Thoracic aorta (tissue), 2 donors: ENCODE measurements at places on chromosomes 12 and 14. TPM values are rescaled to one million over a fixed set of nuclear protein-coding genes. Genes with fewer than 3 reads are reported as not detected.
A peak's percentile ranks its signal among the peaks of the same experiment; 100 is the strongest.

GPR84 gene
- 2.3 TPM for total RNA-seq

GRCh38 chr14:92656306-92657081 lies 91.9 kb downstream of the LGMN start:
- H3K4me3 ChIP-seq = peak overlapping the region; percentile 30
- H3K27me3 ChIP-seq = no peaks in the 10 kb centered on the region
- peaks cover 33% of the 10 kb centered on the region for H3K36me3 ChIP-seq
- DNase-seq = no peak
- H3K27ac ChIP-seq = peak overlapping the region; percentile 52

KRT75 gene
- total RNA-seq = not detected

GRCh38 chr12:29796823-29797263 lies 13.1 kb upstream of the TMTC1 start:
- peaks cover 7% of the 10 kb centered on the region for H3K4me1 ChIP-seq
- no peaks in the 10 kb centered on the region for H3K27me3 ChIP-seq
- H3K4me3 ChIP-seq = peak overlapping the region; percentile 27
- DNase-seq = no peak
- peak overlapping the region; percentile 12 for H3K27ac ChIP-seq

DNA sequence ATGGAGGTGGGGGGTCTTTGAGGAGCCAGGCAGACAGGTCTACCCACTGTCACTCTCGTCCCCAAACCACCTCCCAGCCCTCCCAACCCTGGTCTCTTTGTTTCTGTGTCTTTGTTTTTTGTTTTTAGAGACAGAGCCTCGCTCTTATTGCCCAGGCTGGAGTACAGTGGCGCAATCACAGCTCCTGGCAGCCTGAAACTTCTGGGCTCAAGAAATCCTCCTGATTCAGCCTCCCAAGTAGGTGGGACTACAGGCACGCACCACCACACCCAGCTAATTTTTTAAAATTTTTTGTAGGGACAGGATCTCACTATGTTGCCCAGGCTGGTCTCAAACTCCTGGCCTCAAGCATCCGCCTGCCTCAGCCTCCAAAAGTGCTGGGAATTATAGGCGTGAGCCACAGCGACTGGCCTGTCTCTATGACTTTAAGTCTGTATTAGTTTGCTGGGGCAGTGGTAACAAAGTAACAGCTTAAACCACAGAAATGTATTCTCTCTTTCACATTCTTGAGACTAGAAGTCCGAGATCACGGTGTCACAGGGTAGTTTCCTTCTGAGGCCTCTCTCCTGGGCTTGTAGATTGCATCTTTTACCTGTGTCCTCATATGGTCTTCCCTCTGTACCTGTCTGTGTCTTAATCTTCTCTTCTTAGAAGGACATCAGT lies 26.1 kb downstream of the DTX1 start:
- no peaks in the 10 kb centered on the region for H3K36me3 ChIP-seq
- no peaks in the 10 kb centered on the region for H3K27me3 ChIP-seq
- DNase-seq = no peak
- no peak overlapping the region for H3K4me3 ChIP-seq
- H3K4me1 ChIP-seq = no peaks in the 10 kb centered on the region

PTCSC3 gene
- total RNA-seq = not detected

DNA sequence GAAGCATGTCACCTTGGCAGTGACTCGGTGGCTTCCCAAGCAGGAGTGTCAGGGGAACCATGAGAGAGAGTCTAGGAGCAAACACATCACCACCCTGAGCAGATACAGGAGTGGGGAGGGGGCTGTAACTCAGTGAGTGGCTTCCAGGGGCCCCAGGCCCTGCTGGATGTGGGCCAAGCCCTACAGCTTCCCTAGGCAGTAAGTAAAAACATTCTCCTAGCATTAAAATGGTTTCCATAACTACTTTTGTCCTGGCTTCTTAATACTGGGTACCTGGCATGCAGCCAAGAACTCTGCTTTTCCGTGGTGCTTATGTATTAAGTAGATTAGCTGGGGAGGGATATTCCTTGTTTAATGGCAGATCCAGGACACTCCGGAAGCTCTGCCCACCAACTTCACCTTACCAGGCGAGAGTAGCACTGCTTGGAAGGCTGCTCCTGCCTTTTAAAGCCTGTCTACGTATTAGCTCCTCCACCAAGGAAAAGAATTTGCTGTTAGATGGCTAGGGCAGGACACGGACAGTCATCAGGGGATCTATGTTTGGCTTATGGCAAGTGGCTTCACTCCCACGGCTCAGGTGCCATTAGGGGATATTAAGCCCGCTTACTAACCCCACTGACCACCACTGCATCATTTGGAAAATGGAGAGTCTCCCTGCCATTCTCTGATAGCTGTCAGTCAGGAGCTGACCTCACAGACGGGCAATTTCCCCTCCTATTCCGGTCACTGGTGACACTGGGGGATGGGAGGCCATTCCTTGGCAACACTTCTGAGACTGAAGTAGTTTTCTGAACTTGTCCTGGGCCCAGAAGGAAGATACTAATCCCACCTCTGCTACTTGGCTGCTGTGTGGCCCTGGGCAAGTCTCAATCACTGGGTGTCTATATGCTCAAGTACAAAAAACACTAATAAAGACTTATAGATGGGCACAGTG lies 22.8 kb downstream of the OTUB2 start:
- no peak overlapping the region for H3K27ac ChIP-seq
- peaks cover 70% of the 10 kb centered on the region for H3K36me3 ChIP-seq
- H3K4me1 ChIP-seq = no peaks in the 10 kb centered on the region
- no peak overlapping the region for H3K4me3 ChIP-seq
- DNase-seq = no peak
- no peaks in the 10 kb centered on the region for H3K27me3 ChIP-seq

DNA sequence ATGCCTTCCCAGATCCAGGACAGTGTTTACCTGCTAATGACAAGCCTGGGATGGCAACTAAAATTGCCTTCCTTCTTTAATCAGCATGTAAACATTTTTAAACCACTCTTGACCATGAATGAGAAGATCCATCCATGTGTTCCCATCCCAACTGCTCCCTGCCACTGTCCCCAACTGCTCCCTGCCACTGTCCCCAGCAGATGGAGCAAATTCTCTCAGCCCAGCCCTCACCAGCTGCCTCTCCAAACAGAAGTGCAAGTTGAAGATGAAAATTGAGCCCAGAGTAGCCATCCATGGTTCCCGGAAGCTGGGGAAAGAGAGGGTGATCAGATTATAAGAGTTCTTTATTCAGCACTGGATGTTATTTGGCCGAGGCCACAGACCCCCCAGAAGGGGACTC lies 133.1 kb downstream of the SLC15A4 start:
- H3K27me3 ChIP-seq = no peaks in the 10 kb centered on the region
- H3K36me3 ChIP-seq = no peaks in the 10 kb centered on the region
- H3K27ac ChIP-seq = no peak overlapping the region
- no peaks in the 10 kb centered on the region for H3K4me1 ChIP-seq

DNA sequence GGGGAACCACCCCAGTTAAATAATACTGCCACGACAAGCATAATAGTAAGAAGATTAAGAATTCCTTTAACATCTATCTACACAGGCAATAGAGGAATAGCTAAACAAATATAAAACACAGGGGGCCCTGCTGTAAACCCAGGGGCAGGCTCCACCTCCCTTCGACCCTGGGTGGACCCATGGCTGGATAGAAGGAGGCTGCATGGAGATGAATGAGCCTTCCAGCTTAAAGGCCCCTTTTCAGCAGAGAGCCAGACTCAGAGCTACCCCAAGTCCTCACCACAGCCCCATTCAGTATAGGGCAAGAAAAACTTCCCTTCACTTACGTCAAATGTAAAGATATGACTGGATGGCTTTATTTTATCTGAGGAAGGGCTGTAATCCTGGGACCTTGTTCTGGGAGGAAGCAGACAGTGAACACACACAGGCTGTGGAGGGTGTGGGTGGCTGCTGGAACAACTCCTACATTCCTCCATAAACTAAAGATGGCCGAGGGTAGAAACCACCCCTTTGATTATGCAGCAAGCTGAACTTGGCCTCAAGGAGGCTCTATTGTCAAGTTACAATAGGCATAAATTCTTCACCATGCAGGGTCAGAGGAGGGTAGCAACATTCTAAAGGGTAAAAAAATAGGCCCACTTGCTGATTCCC lies 30.4 kb downstream of the NUAK1 start:
- H3K27ac ChIP-seq = peak overlapping the region; percentile 88
- no peak for DNase-seq
- H3K4me3 ChIP-seq = no peak overlapping the region
- H3K36me3 ChIP-seq = no peaks in the 10 kb centered on the region
- H3K4me1 ChIP-seq = peaks cover 62% of the 10 kb centered on the region
- no peaks in the 10 kb centered on the region for H3K27me3 ChIP-seq

GRCh38 chr12:125187148-125187745 lies 122.0 kb downstream of the AACS start:
- H3K4me3 ChIP-seq = peak overlapping the region; percentile 65
- H3K27me3 ChIP-seq = peaks cover 4% of the 10 kb centered on the region
- H3K4me1 ChIP-seq = peaks cover 24% of the 10 kb centered on the region
- no peaks in the 10 kb centered on the region for H3K36me3 ChIP-seq

DNA sequence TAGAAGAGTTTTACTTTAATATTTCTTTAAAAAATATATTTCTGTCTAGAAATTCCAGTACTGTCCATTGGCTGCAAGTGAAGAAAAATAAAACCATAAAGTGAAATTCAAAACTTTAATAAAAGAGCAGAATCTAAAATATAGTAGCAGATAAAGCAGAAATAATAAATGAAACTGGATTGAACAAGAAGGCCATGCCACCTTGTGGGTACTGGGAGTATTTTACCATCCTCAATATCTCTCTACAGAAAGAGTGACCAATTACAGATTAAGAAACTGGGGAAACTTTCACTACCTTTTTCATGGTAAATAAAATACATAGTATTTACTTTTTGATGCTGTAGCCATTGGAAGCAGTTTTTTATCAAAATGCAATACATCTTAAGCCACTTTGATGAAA lies 220.5 kb downstream of the BCAT1 start:
- H3K27ac ChIP-seq = no peak overlapping the region
- no peak for DNase-seq
- no peaks in the 10 kb centered on the region for H3K27me3 ChIP-seq
- no peaks in the 10 kb centered on the region for H3K4me1 ChIP-seq
- no peak overlapping the region for H3K4me3 ChIP-seq

SOX5 gene
- 37.0 TPM for total RNA-seq

- DNase-seq = no peak
- H3K4me1 ChIP-seq = no peaks in the 10 kb centered on the region
- no peaks in the 10 kb centered on the region for H3K36me3 ChIP-seq
- no peak overlapping the region for H3K4me3 ChIP-seq
- no peak overlapping the region for H3K27ac ChIP-seq
- H3K27me3 ChIP-seq = no peaks in the 10 kb centered on the region
Measured at GRCh38 chr12:71465796-71466195, 26.2 kb downstream of the LGR5 start.

- no peaks in the 10 kb centered on the region for H3K36me3 ChIP-seq
- no peaks in the 10 kb centered on the region for H3K27me3 ChIP-seq
- no peak for DNase-seq
Measured at GRCh38 chr14:72512925-72513324, 381.0 kb downstream of the DPF3 start.

IFI27 gene
- total RNA-seq = 96.3 TPM

SLC4A8 gene
- 2.8 TPM for total RNA-seq

PLCZ1 gene
- not detected for total RNA-seq

- no peaks in the 10 kb centered on the region for H3K4me1 ChIP-seq
- no peak overlapping the region for H3K4me3 ChIP-seq
- no peaks in the 10 kb centered on the region for H3K27me3 ChIP-seq
- H3K36me3 ChIP-seq = no peaks in the 10 kb centered on the region
- no peak for DNase-seq
Measured at GRCh38 chr14:60756847-60757246, 22.3 kb downstream of the MNAT1 start.

IRAK4 gene
- 38.4 TPM for total RNA-seq

DNA sequence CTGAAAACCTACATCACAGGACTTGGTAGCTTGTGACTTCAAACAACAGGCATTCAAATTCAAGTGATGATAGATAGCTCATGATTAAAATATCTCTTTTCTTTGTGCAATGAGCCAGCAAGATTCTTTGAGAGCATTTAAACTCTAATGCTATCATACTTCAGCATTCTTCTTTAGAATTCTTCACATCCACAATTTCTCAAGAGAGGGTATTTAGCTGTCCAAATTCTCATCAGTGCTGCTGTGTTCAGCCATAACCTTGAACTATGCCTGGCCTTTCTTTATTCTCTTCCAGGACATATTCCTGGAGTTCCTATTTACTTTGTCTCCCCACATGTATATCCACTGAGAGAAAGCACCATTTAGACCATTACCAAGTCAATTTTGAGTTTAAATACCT lies 321.1 kb downstream of the EGLN3 start:
- no peaks in the 10 kb centered on the region for H3K36me3 ChIP-seq
- no peak overlapping the region for H3K4me3 ChIP-seq
- H3K27ac ChIP-seq = no peak overlapping the region
- no peaks in the 10 kb centered on the region for H3K4me1 ChIP-seq

- H3K27ac ChIP-seq = no peak overlapping the region
- DNase-seq = no peak
- no peak overlapping the region for H3K4me3 ChIP-seq
- no peaks in the 10 kb centered on the region for H3K36me3 ChIP-seq
Measured at GRCh38 chr12:28237423-28237822, 47.2 kb downstream of the CCDC91 start.

- no peaks in the 10 kb centered on the region for H3K27me3 ChIP-seq
- DNase-seq = no peak
- no peak overlapping the region for H3K4me3 ChIP-seq
Measured at GRCh38 chr12:69922999-69923398, 98.0 kb downstream of the MYRFL start.

NID2 gene
- 21.0 TPM for total RNA-seq

MYF6 gene
- total RNA-seq = not detected

DNA sequence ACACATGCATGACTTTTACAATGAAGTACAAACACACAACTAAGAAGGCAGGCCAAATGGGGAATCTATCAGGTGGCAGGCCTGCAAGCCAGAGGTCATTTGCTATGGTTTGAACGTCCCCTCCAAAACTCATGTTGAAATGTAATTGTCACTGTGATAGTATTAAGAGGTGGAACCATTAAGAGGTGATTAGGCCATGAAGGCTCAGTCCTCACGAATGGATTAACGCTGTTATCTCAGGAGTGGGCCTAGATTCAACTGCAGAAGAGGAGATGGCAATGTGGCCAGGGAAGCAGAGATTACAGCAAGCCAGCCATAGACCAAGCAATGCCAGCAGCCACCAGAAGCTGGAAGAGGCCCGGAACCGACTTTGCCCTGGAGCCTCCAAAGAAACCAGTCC lies 13.5 kb upstream of the ACTR6 start:
- peaks cover 23% of the 10 kb centered on the region for H3K4me1 ChIP-seq
- H3K27me3 ChIP-seq = no peaks in the 10 kb centered on the region
- no peaks in the 10 kb centered on the region for H3K36me3 ChIP-seq
- DNase-seq = no peak
- peak overlapping the region; percentile 75 for H3K27ac ChIP-seq
- H3K4me3 ChIP-seq = no peak overlapping the region

- no peak overlapping the region for H3K4me3 ChIP-seq
- H3K4me1 ChIP-seq = peaks cover 17% of the 10 kb centered on the region
- no peaks in the 10 kb centered on the region for H3K36me3 ChIP-seq
- peak overlapping the region; percentile 47 for H3K27ac ChIP-seq
Measured at GRCh38 chr14:32129124-32129523, 52.0 kb downstream of the ARHGAP5 start.

DNA sequence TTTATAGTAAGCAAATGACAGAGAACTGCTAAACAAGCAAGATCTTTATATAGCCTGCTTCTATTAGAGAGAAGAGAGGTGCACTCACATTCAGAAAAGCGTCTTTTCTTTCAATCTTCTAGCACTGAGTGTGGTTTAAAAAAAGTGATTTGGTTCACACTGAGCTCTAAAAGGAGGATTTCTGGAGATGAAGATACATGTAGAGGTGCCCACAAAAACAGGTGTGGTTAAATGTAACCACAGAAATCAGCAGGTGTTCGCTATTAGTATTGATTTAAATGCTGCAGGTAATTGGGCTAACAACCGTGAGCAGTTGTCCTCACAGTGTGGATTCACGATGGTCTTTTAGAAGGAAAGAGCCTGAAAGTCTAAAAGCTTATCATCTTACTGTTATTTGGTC lies 10.7 kb downstream of the PKP2 start:
- H3K36me3 ChIP-seq = no peaks in the 10 kb centered on the region
- H3K27me3 ChIP-seq = no peaks in the 10 kb centered on the region
- no peak for DNase-seq
- no peak overlapping the region for H3K4me3 ChIP-seq
- no peak overlapping the region for H3K27ac ChIP-seq
